Stimulated activated CD4-positive, alpha-beta T cell treated with anti-CD3 and anti-CD28 coated beads, Interleukin-1b, Interleukin-23, amount 100 ng/mL, for 48 hours (primary cell): ENCODE measurements at places on chromosomes 5 and 9.
A peak's percentile ranks its signal among the peaks of the same experiment; 100 is the strongest.

- no peak for DNase-seq
Observed at GRCh38 chr9:125889112-125889475, 141.9 kb downstream of the PBX3 start.

DNA sequence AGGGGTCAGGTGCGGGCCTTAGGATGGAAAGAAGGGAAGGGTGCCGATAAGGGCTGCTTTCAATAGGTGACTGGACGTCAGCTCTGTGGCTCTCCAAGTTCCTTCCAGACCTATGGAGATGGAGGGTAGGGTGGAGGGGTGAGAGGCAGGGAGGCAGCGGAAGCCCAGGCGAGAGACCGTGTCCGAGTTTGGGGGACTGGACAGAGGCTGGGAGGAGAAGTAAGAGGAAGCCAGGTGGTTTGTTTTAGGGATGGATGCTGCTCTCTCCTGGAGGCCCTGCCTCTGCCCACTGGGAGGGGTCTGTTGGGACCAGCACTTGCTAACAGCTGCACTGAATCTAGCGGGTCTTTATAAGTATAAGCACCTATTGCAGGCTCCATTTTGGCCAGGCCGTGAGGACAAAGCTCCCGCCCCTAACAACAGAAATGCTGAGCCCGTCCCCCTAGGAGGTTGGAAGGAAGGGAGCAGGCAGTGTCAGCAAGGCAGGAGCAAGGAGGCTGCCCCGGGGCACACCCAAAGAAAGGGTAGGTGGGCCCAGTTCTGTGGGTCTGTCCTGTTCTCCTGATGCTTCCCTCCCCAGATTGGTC, 167.5 kb downstream of the DAB2IP start:
- no peak for DNase-seq

- no peak for DNase-seq
Observed at GRCh38 chr5:148986636-148987035, 76.2 kb downstream of the SH3TC2 start.

- no peak for DNase-seq
Observed at GRCh38 chr5:160398806-160399205, 1.0 kb downstream of the FAM200C start.

GRCh38 chr9:133146746-133147411, 16.8 kb downstream of the GBGT1 start:
- no peak for DNase-seq

DNA sequence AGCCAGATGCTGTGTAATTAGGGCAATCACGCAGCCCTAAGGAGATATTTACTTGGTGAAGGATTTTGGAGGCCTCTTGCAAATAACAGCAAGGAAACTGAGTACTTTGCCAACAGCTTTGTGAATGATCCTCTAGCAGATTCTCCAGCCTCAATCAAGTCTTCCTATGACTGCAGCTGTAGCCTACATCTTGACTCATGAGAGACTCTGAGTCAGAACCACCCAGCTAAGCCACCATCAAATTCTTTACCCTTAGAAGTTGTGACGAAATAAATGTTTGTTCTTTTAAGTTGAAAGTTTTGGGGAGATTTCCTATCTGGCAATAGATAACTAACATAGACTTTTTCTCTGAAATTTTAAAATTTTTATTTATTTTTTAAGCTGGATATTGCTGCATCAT, 237.6 kb upstream of the CCNH start:
- DNase-seq = no peak

GRCh38 chr9:91296354-91296753, 65.4 kb downstream of the AUH start:
- no peak for DNase-seq

GRCh38 chr9:714675-715074, 126.8 kb upstream of the DMRT1 start:
- no peak for DNase-seq

GRCh38 chr5:159735036-159735435, 181.2 kb upstream of the ADRA1B start:
- no peak for DNase-seq

DNA sequence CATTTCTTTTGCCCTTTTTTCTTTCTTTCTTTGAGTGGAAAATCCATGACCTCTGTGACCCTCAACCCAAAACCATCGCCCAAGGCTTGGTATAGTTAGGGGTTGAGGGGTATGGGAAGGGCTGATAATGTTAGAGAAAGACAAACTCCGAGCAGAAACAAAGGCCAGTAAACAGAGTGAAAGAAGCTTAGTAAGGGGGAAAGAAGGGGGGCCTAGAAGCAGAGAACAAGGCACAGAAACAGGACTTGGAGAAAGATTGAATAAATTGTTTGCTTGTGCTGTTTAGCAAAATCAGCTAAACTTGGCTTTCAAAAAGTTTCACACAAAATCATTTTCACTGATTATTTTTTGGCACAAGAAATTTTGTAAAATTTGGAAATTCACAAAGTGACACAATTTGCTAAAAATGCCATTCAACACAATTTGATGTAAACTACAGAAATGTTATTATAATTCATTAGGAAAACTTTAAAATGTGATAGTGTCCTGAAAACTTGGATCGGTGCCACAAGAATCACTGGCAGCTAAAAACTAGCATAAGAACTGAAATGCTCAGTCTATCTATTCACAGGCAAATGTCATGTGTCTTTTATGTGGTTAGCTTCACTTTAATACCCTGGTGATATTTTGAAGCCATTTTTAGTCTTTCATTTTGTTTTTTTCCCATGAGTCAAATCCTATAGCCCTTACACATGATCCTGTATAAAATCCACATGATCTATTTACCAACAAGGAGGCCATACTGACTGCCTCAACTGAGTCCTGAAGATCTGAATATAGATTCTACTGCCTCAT, 276.4 kb downstream of the NR2F1-AS1 start:
- no peak for DNase-seq

- DNase-seq = no peak
Observed at GRCh38 chr5:40121236-40121635, 558.5 kb upstream of the PTGER4 start.

DNA sequence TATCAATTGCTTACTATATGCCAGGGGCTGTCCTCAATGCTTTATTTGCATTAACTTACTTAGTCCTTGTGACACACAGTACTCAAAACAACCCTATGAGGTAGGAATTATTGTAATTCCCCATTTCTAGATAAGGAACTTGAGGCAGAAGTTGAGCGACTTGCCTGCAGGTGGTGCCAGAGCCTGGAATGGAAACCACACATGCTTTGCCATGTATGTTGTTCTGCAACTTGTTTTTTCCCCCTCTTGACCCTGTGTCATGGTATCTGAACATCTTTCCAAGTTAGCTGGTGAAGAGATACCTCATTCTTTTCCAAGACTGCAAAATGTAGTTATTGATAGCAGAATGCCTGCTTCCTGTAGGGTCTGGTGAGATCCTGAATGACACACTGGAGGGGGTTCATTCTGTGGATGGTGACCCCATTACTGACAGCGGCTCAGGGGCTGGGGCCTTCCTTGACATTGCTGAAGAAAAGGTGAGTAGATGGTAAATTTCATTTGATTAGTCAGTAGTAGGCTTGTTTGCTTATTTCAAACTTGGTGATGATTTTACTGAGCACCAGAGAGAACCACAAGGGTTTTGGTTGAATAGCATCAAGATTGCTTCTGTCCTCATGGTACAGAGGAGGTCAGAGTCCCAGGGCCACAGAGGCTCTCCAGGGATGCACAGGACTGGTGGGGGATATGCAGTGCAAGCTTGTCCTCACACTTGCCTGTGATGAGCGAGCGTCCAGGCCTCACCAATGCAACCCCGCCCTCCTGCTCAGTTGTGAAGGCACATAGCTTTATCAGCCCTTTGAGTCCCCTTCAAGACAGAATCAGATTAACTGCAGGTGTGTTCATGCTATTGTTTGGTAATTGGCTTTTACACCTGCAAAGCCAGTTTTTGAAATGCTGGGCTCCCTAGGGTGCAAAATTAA, 57.0 kb downstream of the COL15A1 start:
- DNase-seq = peak; percentile 49

DNA sequence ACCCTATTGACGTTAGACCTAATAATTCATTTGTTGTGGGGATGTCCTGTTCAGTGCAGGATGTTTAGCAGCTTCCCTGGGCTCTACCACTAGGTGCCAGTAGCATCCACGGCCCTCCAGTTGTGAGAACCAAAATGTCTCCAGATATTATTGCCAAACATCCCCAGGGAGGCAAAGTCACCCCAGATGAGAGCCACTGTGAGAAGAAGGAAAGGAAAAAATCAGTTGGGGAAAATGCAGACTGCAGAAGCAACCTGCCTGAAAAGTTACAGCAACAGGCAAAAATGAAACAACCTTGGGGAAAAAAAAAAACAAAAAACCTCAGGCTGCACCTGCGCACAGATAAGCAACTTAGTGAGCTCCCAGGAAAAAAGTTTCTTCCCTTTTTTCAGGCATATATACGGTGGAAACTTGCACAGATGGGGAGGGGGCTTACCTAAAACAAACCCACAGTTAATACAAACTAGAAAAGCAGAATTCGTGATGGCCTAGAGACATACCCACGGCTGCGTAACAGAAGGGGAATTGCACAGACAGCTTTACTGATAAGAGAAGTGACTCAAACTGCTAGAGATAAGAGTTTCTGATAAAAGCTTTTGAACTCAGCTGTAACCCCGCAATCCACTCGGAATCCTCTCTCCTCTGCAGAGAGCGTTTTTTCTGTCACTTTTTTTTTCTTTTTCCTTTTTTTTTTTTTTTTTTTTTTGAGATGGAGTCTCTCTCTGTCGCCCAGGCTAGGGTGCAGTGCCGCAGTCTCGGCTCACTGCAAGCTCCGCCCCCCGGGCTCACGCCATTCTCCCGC, 29.8 kb upstream of the FBP1 start:
- DNase-seq = peak; percentile 54

- no peak for DNase-seq
Observed at GRCh38 chr9:15529566-15530324, 19.0 kb upstream of the PSIP1 start.

DNA sequence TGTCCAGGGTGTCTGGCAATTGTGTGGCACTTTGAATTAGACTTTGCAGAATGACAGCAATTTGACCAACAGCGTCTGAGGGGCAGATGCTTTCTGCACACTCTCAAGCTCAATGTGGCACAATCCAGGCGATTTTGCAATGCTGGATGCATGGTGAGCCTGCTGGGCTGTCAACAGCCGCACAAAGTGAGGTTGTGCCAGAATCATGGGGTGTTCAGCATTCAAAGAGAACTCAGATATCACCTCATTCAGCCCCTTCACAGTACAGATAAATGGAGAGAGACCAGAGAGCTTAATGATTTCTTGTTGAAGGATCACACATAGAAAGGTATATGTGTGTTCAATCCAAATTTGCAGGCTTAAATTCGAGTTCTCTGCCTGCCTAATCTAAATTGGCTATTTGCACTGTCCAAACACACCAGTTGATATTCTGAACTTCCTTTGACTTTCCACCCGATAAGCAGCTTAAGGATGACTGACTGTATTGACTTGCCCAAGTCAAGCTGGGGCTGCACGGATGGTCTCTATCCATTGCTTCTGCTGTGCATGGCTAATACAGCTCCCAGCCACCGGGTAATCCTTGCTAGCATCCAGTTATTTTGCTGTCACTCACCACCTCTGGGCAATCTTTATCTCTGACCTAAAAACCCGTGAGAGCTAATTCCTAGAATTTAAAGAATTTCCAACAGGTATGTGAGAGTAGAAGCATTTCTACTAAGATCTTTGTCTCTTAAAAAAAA, 157.9 kb upstream of the TAS2R1 start:
- no peak for DNase-seq
